ENCODE measurements at places on chromosomes 13 and 19.

- DNase-seq, result no peak
Observed at GRCh38 chr19:39448271-39448670, 2.9 kb downstream of the SUPT5H start.

DNA sequence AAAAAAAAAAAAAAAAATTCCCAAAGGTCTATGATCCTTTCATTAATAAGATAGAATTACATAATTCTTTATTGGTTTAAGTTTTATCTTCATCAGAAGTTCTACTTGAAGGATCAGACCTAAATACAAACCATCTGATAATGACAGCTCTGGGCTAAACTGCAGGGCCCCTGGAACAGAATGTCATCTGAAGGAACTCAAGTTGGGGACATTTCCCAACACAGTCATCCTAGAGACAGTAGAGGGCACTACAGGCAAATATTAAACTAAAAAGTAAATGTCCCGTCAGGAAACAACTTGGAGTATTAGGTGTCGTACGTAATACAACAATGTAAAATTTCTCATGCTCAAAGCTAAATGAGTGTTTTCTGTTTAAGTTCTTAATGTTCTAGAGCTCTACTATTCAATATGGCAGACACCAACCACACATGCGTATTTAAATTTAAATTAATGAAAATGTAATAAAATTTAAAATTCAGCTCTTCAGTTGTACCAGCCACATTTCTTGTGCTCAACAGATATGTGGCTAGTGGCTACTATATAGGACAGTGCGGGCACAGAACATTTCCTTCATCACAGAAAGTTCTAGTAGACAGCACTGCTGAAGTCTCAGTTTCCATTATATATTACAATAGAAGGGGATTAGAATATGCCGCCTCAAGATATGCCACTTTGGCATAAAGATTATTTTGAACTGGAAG lies 21.8 kb upstream of the NAXD start:
- peak; percentile 29 for DNase-seq

- no peak for DNase-seq
Observed at GRCh38 chr13:44273991-44274770, 99.4 kb upstream of the SERP2 start.

- DNase-seq, result no peak
Observed at GRCh38 chr19:55481794-55482155, 3.2 kb upstream of the NAT14 start.

GRCh38 chr19:18232540-18233223 lies 6.4 kb upstream of the PDE4C start:
- peak; percentile 76 for DNase-seq

DNA sequence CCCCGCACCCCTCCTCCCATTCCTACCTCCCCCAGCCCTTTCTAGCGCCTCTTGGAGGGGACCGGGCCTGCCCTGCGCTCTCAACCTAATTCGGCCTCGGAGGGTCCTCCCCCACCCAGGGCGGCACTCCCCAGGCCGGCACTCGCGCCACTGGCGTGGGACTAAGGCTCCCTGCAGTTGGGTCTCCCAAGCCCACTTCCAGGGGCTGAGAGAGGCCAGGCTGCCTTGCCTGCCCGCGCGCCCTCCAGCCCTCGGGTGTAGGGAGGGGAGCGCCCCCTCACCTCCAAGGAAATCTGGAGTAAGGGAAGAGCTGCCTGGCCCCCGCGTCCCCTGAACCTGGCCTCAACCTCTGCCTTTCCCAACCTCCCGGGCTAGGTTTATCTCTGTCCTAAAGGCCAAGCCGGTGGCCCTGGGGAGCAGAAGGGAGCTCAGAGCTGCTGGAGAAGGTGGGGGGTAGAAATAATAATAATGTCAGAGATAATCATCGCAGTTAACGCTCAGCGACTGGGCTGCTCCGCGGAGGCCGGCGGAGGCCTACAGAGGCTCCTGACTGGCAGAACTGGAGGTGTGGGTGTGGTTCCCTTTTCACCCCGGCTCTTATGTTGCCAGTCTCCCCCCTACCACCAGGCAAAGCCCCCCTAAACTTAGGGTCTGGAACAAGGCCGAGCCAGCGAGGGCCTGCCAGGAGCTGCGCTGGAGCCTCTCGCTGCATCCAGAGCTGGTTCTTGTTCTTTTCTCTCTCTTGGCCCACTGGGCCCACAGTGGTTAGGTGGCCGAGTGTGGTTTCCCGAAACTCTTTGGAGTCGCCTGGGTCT lies 9.6 kb downstream of the ZIC2 start:
- peak; percentile 51 for DNase-seq

GRCh38 chr13:27219611-27220010 lies 31.7 kb upstream of the RPL21 start:
- no peak for DNase-seq

DNA sequence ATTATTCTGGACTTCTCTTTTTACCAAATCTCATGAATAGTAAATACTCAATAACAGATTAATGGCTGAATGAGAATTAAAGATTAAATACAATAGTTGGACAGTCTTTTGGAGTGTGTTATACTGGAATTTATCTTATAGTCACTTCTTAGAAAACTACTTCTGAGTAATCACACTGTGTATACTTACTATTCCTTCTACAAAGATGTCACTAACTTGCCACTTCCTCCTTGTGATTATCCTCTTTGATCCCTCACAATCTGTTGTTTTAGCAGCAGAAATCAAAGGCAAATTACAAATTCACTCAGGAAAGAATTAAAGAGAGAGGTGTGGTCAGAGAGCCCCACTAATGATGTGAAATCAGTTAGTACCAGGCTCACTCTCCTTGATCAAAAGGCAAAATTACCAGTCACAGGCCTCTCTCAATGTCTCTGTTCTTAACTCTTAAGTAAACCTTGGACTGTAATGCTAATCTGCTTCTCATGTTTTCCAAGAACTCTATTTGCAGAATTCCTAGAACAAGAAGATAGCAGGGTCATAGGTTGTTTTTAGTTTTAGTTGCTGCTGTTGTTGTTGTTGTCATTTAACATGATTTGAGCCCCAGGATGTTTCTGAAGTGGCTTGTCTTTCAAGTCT lies 37.3 kb upstream of the FNDC3A start:
- no peak for DNase-seq

DNA sequence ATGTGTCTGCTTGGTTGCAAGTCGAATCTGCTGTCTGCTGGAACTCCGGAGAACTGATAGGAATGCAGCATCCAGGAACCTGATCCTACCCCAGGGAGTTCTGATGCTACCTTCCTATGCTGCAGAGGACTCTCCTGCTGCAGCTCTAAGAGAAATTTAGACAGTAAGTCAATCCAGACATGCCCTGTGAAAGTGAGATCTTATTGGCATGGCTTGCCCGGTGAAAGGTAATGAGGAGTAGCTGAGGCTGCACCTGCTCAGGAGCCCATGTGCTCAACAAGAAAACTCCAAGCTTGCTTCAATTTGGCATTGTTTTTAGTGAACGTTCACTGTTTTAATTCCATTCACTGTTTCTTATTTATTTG lies 217.3 kb upstream of the SERP2 start:
- DNase-seq, result no peak

DNA sequence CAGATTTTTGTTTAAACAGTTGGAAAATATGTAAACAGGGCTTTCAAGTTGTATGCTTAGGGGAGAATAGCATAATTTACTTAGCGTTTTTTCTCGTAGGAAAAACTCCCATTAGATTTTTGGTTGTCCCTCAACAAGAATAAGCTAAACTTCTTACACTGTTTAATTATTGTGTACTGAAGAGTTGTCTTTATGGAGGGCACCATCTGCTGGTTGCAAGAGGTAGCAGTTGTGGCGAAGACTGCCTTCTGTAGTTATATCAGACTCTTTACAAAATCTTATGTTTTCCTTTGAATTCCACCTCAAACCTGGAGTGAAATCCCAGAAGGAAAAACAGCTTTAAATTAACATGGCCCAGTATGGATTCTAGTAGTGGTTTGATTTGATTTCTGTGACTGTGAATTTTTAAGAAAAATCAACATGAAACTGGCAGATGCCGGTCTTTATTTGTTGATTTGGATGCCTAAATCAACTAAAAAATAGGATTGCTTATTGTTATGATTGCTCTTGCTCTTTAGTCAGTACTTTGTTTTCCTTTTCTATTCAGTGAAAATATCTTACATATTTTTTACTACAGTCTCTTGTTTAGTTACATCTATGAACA lies 53.4 kb downstream of the PDS5B start:
- no peak for DNase-seq

DNA sequence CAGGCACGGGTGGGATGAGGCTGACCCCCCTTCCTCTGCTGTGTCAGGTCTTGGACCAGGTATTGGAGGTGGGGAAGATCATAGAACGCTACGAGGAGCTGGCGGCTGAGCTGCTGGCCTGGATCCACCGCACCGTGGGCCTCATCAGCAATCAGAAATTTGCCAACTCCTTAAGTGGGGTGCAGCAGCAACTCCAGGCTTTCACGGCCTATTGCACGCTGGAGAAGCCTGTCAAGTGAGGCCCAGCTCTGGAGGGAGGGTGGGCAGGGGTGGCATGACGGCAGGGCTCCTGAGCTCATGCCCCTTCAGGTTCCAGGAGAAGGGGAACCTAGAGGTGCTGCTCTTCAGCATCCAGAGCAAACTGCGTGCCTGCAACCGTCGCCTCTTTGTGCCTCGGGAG lies 35.3 kb downstream of the SPTBN4 start:
- no peak for DNase-seq

DNA sequence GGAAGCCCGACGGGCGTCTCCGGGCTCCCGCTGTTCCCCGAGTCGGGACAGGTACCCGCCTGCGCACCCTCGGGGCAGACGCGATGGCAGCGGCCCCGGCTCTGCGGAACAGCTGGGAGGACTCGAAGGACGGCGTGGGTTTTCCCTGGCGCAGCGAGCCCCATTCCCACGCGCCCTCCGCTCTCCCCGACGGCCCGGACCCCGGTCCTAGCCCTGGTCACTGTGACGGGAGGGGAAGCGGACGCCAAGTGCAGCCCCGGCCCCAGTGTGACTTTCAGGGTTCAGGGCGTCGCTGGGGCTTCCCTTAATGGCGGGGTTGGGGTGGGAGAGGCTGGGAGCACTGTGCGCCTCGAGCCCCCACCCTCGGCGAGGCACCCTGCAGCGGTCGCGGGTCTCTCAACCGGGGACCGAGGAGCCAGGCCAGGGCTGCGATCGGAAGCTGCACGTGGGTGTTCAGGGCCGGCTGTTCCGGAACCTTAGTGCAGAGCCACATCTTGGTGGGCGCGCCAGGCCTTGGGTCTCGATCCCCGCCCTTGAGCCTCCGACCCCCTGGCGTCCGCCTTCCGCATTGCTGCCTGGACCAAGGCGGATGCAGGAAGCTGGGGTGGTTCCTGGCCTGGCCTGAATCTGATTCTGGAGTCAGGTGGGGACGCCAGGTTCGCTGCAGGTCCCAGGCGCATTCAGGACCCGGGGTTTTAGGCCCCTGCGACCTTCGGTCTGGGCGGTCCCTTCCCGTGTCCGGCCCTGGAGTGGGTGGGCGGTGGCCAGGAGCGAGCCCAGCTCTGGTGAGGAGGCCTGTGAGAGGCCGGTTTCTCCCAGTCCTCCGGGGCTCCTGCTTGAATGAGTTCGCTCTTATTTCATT lies 3.5 kb downstream of the LGALS7B start:
- peak; percentile 59 for DNase-seq

DNA sequence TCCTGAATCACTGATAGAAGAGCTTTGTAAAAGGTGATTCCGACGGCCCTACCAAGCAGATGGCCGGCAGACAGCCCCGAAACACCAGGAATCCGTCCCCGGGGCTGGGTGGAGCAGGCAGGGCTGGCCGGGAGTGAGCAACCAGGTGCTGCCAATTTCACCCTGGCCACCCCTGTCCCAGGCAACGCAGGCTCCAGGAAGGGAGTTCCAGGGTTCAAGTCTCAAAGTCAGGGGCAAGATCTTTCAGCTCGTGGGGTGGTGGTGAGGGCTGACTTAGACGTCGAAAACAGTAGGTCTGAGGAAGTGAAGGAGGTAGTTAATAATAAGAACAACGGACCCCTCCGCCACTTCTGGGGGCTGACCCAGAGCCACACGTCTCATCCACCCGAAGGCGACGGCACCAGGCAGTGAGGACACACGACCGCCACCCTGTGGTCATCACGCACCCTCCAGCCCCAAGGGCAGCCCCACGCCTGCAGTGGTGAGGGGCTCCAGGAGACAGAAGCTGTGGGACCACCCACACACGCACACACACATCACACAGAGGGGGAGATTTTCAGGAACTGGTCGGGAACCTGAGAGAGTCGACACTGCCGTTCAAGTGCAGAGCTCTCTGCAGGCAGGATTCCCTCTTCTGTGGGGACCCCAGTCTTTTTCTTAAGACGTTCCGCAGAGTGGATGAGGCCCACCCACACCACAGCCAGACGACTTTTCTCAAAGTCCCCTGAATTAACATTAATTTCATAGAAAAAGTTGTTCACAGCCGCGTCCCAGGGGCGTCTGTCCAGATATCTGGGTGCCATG lies 67.2 kb downstream of the SPACA7 start:
- peak; percentile 60 for DNase-seq

DNA sequence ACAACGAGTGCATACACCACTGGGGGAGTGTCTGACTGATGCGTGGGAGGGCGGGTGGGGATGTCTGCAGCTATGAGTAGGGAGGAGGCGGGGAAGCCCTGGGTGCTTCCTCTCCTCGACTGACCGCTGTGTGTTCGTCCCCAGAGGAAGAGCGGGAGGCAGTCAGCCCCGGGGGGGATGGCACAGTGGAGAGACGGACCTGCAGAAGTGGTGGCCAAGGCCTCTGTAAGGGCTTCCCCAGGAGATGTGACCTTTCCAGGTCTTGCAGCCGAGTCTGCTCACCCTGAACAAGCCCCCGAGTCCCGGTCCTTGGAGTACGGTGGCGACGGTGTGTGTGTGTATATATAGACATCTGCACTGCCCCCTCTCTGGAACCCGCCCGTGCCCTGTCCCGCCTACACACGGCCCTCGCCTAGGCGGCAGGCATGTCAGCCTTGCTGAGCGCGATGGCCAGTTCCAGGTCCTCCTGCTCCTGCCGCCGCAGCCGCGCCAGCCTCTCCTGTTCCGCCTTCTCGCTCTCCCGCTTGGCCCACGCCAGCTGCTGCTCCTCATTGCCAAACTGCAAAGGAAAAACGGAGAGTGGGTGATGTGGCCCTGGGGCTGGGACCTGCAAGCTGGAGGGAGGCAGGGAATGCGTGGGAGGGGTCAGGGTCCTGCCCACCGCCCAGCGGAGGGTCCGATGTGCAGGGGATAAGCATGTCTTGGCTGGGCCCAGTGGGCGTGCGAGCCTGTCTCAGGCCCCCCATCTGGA lies 30.8 kb downstream of the KLF2 start:
- peak; percentile 54 for DNase-seq

GRCh38 chr13:38872693-38873092 lies 117.9 kb downstream of the STOML3 start:
- DNase-seq, result peak; percentile 13

DNA sequence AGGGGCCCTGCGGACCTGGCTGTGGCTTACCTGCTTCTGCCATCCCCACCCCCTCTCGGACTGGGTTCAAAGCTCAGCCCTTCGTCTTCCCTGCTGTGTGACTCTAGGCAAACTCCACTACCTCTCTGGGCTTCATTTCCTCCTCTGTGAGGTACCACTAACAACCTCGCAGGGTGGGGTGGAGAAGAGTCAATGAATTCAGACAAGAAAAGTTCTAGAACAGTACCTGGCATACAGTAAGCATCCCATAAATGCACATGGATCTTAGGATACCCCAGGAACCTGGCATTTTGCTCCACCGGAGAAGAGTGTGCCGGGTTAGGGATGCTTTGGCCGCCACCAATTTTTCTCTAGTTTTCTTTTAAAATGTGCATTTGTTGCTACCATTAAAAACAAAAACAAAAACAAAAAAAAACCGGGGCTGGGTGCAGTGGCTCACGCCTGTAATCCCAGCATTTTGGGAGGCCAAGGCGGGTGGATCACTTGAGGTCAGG lies 3.4 kb downstream of the TLE5 start:
- DNase-seq, result no peak
